ENCODE measurements at places on chromosomes 5 and 9.

DNA sequence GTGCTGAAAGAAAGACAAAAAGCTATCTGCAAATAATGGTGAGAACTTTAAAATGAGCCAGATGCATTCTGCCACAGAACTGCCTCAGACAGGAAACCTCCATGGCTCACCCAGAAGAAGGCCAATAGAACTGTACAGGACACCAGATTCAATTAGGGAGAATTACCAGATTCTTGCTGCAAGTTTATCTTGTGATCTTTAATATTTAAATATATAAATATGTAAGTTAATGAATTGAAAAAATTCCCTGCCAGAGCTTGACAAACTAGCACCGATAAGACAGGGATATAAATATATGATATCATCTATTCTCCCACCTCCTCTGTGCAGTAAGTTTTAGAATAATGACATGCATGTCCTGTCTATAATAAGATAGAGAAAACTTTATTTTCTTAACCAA is 252.8 kb downstream of the PLK2 start:
- no peak for DNase-seq

DNA sequence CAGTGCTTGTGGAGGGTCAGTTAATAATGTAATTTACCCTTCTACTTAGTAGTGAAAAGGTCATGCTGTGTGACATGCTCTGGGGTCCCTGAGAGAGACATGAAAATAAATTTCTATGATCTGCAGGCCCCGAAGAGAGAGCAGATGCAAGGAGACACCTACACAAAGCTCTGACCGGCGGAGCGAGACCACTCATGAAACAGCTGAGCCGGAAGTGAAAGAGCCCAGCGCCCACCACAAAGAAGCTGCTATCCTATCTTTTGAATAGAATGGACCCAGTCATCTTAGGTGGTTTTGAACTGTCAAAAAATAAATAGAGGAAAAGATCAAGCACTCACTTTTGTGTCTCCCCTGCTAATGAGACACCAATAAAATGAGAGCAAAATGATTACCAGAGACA is 190.0 kb downstream of the MED10 start:
- no peak for DNase-seq

GRCh38 chr9:108743416-108743815 is 112.4 kb downstream of the ACTL7B start:
- DNase-seq: no peak

GRCh38 chr9:100071271-100071670 is 27.5 kb downstream of the ERP44 start:
- no peak for DNase-seq

All from CD4-positive, alpha-beta T cell treated with Interleukin-10 for 1 hour (primary cell).